ENCODE measurements at places on chromosomes 3 and 15.

DNA sequence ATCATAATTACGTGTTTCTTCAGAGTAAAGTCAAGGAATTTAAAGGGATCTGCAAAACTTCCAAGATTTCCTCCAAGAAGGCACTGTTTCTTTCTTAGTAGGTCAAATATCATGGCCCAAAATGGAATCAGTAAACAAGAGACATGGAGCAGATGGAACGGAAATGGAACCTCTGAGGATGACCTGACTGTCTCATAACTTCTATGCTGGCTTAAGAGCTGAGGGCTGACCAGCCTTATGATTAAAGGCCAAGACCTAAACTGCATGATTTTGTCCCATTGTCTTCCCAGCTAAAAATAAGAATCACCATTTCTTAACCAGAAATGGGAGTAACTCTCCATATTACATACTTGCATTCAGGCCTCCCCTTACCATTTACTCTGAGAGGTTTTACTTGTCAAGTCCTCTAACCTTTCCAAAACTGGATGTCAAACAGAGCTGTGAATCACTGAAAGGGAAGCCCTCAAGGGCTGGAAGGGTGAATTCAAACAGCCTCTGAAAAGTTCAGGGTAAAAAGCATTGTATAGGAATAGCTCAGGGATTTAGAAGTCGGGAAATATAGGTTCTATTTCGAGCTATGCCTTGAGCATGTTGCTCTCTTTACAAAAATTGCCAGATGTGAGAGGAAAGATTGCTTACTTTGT lies 103.7 kb downstream of the MEIS2 start:
- no peak for DNase-seq

GRCh38 chr3:72381584-72381983 lies 466.7 kb downstream of the SHQ1 start:
- no peak for DNase-seq

GRCh38 chr15:47987461-47987860 lies 133.3 kb upstream of the SLC24A5 start:
- no peak for DNase-seq

- peak; percentile 73 for DNase-seq
Measured at GRCh38 chr3:126961191-126961790, 21.6 kb upstream of the PLXNA1 start.

DNA sequence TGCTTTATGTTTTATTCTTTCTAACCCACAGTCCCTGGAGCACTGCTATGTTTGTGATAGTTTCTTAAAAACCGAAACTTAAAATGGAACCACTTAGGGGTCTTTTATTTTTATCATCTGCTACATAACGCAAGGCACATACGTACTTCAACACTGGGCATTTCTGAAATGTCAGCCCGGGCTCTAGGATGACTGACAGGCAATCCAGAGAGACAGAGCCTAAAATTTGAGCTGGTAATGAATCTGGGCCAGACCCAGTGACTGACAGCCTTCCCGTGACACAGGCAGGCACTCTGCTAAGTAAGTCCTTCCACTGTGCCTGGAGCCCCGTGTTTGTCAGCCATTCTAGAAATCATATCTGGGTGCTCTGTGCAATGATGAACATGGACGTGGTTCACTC lies 84.6 kb downstream of the RYR3 start:
- DNase-seq = no peak

- no peak for DNase-seq
Measured at GRCh38 chr15:36401586-36401966, 177.8 kb upstream of the CDIN1 start.

- DNase-seq = no peak
Measured at GRCh38 chr15:91793771-91794170, 59.7 kb upstream of the SLCO3A1 start.

- no peak for DNase-seq
Measured at GRCh38 chr3:10532939-10533736, 27.8 kb upstream of the ATP2B2 start.
